ENCODE measurements at places on chromosomes 7 and 10.

- H3K4me1 ChIP-seq, result no peaks in the 10 kb centered on the region
- H3K36me3 ChIP-seq, result no peaks in the 10 kb centered on the region
- H3K27me3 ChIP-seq, result no peaks in the 10 kb centered on the region
- H3K4me3 ChIP-seq, result no peak overlapping the region
Measured at GRCh38 chr10:112823604-112824003, 126.4 kb upstream of the TCF7L2 start.

DNA sequence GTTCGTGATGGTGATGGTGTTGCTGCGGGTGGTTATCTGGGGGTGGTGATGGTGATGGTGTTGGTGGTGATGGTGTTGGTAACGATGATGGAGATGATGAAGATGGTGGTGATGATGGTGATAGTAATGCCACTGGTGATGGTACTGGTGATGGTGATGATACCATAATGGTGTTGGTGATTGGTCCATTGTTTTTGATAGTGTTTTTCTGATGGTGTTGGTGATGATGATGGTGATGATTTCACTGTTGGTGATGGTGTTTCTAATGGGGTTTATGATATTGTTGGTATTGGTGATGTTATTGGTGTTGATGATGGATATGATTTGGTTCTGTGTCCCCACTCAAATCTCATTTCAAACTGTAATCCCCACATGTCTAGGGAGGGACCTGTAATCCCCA is 51.7 kb upstream of the PITRM1 start:
- no peaks in the 10 kb centered on the region for H3K36me3 ChIP-seq
- peaks cover 17% of the 10 kb centered on the region for H3K27me3 ChIP-seq
- no peak overlapping the region for H3K4me3 ChIP-seq

DNA sequence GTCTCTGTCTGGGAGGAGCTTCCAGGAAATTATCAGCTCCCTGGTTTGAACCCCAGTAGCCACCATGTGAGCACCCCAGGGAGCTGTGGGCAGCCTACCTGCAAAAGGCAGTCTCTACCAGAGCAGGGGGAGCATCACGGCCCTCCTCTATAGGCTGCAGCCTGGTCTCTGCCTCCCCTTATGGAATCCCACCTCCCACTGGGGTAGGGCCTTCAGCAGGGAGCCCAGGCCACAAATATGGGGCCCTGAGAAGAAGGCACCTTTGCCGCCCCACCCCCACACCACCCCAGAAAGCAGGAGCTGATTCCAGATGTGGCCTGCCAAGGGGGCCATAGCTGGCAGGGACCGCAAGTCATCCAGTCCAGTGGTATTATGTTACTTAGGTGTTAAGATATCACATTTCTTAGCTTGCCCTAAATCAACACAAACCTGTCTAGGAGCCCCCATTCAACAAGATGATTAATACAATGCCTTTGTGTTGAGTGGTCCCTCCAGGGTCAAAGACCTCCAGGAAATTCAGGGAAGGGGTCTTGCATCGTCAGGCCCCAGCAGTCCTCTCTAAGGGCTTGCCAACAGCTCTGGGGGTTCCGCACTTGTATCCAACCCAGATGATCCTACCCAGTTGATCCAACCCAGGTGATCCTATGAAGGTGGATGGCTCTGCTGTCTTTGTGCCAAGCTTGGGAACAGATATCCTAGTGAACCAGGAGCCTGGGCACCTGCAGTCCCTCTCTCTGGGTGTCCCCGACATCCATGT is 114.9 kb downstream of the OAT start:
- no peaks in the 10 kb centered on the region for H3K4me1 ChIP-seq
- no peak for DNase-seq
- H3K27ac ChIP-seq, result no peak overlapping the region
- no peak overlapping the region for H3K4me3 ChIP-seq
- H3K27me3 ChIP-seq, result no peaks in the 10 kb centered on the region

DNA sequence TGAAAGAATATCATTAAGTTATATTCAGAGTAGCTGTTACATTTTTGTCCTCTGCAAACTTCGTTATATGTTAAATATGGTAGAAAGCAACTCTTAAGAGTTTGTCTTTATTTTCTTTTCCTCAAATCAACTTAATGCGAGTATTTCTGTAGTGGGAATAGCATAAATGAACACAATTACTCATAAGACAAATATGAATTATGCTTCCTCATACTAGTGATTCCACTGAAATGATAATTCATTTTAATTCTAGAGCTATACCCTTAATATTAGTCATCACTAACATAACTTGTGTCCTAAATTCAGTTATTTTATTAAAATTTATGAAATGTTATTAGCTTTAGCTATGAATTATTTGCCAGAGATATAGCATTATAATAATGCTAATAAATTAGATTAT is 820.6 kb upstream of the KCND2 start:
- H3K27me3 ChIP-seq, result no peaks in the 10 kb centered on the region
- no peaks in the 10 kb centered on the region for H3K4me1 ChIP-seq

DNA sequence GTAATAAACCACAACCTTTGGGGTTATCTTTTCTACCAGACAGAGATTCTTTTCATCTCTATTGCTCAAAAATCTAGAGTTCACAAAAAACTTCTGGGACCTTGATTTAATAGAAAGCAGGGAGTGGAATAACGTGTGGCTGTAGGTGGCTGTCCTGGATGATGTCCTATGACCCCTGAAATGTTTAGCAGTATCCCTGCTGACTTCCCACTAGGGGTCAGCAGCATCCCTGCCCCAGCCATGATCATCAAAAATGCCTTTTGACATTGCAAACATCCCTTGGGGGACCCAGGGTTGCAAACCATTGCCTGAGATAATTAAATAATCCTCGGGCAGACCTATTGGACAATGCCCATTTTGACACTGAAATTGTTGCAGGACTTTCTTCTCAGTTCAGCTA is 177.1 kb downstream of the USP6NL start:
- H3K27ac ChIP-seq, result no peak overlapping the region
- no peaks in the 10 kb centered on the region for H3K27me3 ChIP-seq
- H3K4me3 ChIP-seq, result no peak overlapping the region
- DNase-seq, result no peak
- no peaks in the 10 kb centered on the region for H3K4me1 ChIP-seq

GRCh38 chr7:48708122-48708521 is 216.2 kb upstream of the CDC14C start:
- no peak overlapping the region for H3K27ac ChIP-seq
- no peak overlapping the region for H3K4me3 ChIP-seq
- DNase-seq, result no peak
- no peaks in the 10 kb centered on the region for H3K36me3 ChIP-seq
- H3K4me1 ChIP-seq, result peaks cover 9% of the 10 kb centered on the region

- no peak overlapping the region for H3K27ac ChIP-seq
- H3K27me3 ChIP-seq, result no peaks in the 10 kb centered on the region
- no peaks in the 10 kb centered on the region for H3K4me1 ChIP-seq
Measured at GRCh38 chr7:81488210-81488609, 281.6 kb downstream of the HGF start.

GRCh38 chr10:101014966-101015581 is 15.5 kb downstream of the LZTS2 start:
- H3K36me3 ChIP-seq, result no peaks in the 10 kb centered on the region
- no peak for DNase-seq
- H3K27me3 ChIP-seq, result peaks cover 46% of the 10 kb centered on the region

GRCh38 chr10:43645866-43646265 is 2.8 kb downstream of the ZNF32 start:
- no peak for DNase-seq
- H3K27me3 ChIP-seq, result peaks cover 8% of the 10 kb centered on the region
- H3K36me3 ChIP-seq, result peaks cover 54% of the 10 kb centered on the region
- peaks cover 24% of the 10 kb centered on the region for H3K4me1 ChIP-seq
- H3K27ac ChIP-seq, result no peak overlapping the region
- no peak overlapping the region for H3K4me3 ChIP-seq

DNA sequence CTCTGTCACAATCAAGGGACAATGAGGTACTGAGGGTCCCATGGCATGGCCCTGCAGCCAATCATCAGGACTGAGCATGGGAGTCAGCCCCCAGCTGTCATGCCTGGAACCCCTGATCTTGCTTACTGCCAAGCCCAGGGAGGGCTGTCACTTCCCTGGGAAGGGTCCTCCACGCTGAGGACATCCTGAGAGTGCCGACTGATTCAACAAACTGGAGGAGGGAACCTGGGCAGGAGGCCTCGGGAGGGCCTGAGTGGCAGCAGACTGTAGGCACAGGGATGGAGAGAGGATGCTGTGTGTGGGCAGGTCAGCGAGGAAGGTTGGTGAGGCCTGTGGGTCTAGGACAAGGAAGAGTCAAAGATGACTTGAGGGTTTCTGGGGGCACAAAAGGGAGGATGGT is 154.3 kb downstream of the ZNF248 start:
- H3K4me1 ChIP-seq, result no peaks in the 10 kb centered on the region
- H3K4me3 ChIP-seq, result no peak overlapping the region
- H3K36me3 ChIP-seq, result no peaks in the 10 kb centered on the region
- no peaks in the 10 kb centered on the region for H3K27me3 ChIP-seq

DNA sequence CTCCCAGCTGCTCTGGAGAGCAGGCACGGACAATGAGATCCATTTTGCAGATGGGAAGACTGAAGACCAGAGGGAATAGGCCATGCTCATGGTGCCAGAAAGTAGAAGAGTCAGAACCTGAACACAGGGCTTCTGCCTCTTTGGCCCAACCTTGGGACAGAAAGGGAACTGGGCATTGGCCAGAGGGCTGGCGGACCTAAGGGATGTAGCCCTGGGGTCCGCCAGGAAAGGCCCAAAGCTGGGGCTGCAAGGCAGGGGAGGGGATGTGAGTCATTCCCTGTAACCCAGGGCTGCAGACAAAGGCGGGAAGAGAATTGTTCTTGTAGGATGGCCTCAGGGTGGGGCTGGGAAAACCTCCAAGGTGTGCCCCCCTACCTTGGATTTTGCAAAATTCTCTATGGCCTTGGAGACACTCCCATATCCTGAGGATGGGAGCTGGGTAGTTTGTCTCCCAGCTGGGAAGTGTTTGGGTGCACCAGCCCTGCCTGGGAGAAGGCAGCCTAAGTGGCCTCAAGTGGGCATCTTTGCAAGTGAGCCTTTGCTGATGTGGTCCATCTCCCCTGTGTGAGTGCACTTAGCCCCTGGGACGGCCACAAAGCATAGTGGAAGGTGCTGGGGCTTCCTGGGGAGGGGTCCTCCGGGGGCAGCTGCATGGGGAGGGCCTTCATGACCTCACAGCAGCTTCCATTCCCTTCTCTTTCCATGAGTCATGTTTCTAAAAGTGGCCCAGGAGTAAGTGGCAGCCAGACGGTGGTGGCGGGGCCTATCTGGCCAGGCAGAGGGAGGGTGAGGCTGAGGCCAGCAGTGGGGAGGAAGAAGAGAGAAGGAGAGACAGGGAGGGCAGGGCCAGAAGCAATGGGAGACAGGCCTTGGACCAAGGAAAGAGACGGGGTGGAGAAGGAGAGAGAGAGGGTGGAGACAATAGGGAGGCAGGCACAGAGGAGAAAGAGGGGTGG is 9.2 kb downstream of the AQP1 start:
- no peaks in the 10 kb centered on the region for H3K4me1 ChIP-seq
- H3K36me3 ChIP-seq, result no peaks in the 10 kb centered on the region
- no peak overlapping the region for H3K4me3 ChIP-seq
- no peak overlapping the region for H3K27ac ChIP-seq

GRCh38 chr7:94206295-94206694 is 188.4 kb upstream of the COL1A2 start:
- H3K27me3 ChIP-seq, result no peaks in the 10 kb centered on the region
- no peak for DNase-seq
- no peaks in the 10 kb centered on the region for H3K4me1 ChIP-seq
- no peak overlapping the region for H3K4me3 ChIP-seq
- H3K27ac ChIP-seq, result no peak overlapping the region

GRCh38 chr7:114784746-114785145 is 137.1 kb upstream of the MDFIC start:
- no peak overlapping the region for H3K27ac ChIP-seq
- no peaks in the 10 kb centered on the region for H3K27me3 ChIP-seq
- no peaks in the 10 kb centered on the region for H3K4me1 ChIP-seq
- no peak for DNase-seq
- no peak overlapping the region for H3K4me3 ChIP-seq

Data from activated CD8-positive, alpha-beta T cell treated with anti-CD3 and anti-CD28 coated beads, Interleukin-2, amount 10 ng/mL, durations not matched to agents 7 days and 5 days (primary cell).